ENCODE measurements at places on chromosomes 3 and 15. TPM values are rescaled to one million over a fixed set of nuclear protein-coding genes. Genes with fewer than 3 reads are reported as not detected.

DNA sequence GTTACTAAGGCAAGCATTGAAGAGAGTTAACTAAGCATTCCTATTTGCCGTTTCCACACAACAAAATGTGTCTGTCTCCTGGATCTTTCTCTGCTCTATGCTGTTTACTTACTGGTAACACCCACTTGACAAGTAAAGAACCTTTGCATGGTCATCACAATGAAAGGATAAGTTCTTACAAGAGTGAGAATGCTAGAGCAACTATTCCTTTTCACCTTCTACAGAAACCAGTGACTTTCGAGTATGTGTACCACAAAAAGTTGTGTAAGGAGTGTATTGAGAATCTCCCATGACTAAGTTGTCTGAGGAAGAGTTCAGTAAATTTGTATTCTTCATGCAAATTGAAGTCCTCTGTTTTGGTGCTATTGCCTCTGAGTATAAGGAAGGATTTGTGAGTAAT lies 10.8 kb downstream of the TIPARP start:
- H3K27me3 ChIP-seq, result no peaks in the 10 kb centered on the region
- no peak overlapping the region for H3K27ac ChIP-seq
- H3K4me3 ChIP-seq, result no peak overlapping the region
- peaks cover 99% of the 10 kb centered on the region for H3K4me1 ChIP-seq
- no peak for DNase-seq

GRCh38 chr3:47347217-47347801 lies 33.5 kb upstream of the PTPN23 start:
- no peak overlapping the region for H3K27ac ChIP-seq
- H3K36me3 ChIP-seq, result peaks cover 32% of the 10 kb centered on the region
- DNase-seq, result no peak
- no peaks in the 10 kb centered on the region for H3K27me3 ChIP-seq
- no peak overlapping the region for H3K4me3 ChIP-seq
- H3K4me1 ChIP-seq, result peaks cover 15% of the 10 kb centered on the region

DNA sequence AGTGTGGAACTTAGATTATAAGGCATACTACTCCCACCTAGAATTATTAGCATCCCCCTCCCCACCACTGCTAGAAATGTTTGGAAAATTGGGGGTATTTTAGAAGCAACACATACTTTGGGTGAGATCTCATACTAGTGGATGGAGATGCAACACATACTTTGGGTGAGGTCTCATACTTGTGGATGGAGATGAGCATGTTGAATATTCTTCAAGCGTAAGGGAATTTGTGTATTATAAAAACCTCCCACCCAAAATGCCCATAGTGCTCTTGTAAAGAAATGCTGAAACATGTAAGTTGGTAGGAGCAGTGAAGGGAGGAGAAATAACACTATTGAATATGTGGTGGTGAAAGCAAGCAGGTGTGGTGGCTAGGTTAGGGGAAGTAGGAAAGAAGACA lies 124.0 kb upstream of the EPHA3 start:
- H3K4me3 ChIP-seq, result no peak overlapping the region
- DNase-seq, result no peak
- no peaks in the 10 kb centered on the region for H3K36me3 ChIP-seq
- H3K4me1 ChIP-seq, result no peaks in the 10 kb centered on the region

GRCh38 chr15:101391981-101392640 lies 97.1 kb upstream of the SNRPA1 start:
- no peak for DNase-seq
- H3K27me3 ChIP-seq, result no peaks in the 10 kb centered on the region
- no peak overlapping the region for H3K27ac ChIP-seq
- no peaks in the 10 kb centered on the region for H3K4me1 ChIP-seq
- no peak overlapping the region for H3K4me3 ChIP-seq

DNA sequence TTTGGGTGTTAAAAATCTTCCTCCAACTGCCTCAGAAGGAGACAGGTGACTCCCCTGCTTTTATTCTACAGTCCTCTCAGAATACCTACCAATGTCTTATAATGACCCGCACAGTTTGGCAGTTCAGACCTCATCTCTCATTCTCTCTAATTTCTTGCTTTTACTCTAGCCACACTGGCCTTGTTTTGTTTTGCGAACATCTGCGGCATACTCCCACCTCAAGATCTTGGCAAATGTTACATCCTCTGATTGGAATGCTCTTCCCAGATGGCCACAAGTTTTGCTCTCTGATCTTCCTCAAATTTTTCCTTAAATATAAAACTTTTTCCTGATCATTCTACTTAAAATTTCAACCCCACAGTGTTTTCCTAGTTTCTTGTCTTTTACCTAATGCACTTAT lies 94.1 kb downstream of the PLSCR2 start:
- no peaks in the 10 kb centered on the region for H3K4me1 ChIP-seq
- no peak overlapping the region for H3K27ac ChIP-seq
- H3K27me3 ChIP-seq, result no peaks in the 10 kb centered on the region
- H3K4me3 ChIP-seq, result no peak overlapping the region
- no peaks in the 10 kb centered on the region for H3K36me3 ChIP-seq
- DNase-seq, result no peak

GRCh38 chr3:16596352-16597032 lies 8.7 kb downstream of the DAZL start:
- no peaks in the 10 kb centered on the region for H3K36me3 ChIP-seq
- no peak overlapping the region for H3K27ac ChIP-seq
- peaks cover 2% of the 10 kb centered on the region for H3K4me1 ChIP-seq
- no peaks in the 10 kb centered on the region for H3K27me3 ChIP-seq
- H3K4me3 ChIP-seq, result no peak overlapping the region
- no peak for DNase-seq

- no peaks in the 10 kb centered on the region for H3K4me1 ChIP-seq
- H3K4me3 ChIP-seq, result no peak overlapping the region
- no peak overlapping the region for H3K27ac ChIP-seq
- H3K36me3 ChIP-seq, result no peaks in the 10 kb centered on the region
- no peaks in the 10 kb centered on the region for H3K27me3 ChIP-seq
Measured at GRCh38 chr3:85068911-85069310, 110.1 kb downstream of the CADM2 start.

DNA sequence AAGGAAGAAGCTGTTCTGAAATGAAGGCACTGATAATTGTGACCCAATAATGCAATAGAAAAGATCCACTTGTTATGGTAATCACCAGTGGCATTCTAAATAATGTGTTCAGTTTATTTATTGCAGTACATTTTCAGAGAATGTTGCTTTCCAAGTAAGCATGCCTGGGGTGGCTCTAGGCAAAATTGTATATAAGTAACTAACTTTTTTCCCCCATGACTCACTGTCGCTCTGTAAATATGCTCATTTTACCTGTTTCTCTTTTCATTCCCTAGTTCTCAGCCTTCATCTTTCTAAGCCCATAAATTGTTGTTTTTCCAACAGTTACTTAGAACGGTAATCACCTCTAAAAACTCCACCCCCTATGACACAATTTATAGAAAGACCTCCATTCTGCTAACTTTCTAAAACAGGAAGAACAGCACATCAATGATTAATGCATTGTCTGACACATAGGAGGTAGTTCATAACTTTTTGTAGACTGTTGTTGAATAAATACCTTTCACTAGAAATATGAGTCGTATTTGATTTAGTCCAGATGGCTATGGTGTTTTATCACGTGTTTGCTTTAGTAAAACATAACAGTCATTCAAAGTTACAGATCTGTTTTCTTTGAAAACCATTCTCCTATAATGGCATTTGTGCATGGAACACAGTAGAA lies 143.1 kb downstream of the LSAMP start:
- no peak for DNase-seq
- H3K36me3 ChIP-seq, result no peaks in the 10 kb centered on the region
- no peak overlapping the region for H3K27ac ChIP-seq

DNA sequence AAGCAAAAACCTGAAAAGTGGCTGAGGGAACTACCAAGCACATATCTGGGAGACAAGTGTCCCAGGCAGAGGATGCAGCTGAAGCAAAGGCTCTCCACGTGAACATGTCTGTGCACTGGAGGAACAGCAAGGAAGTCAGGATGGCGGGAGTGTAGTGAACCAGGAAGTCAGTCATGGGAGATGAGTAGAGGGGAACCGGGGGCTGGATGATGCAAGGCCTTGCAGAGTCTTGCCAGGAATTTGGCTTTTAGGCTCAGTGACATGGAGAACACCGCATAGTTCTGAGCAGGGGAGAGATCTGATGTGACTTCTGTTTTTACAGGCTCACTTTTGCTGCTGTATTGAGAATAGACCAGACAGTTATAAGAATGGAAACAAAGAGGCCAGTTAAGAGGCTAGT lies 19.0 kb downstream of the C2CD4A start:
- no peaks in the 10 kb centered on the region for H3K27me3 ChIP-seq
- no peak for DNase-seq
- no peaks in the 10 kb centered on the region for H3K36me3 ChIP-seq
- H3K4me3 ChIP-seq, result no peak overlapping the region
- no peak overlapping the region for H3K27ac ChIP-seq

- no peaks in the 10 kb centered on the region for H3K27me3 ChIP-seq
- peaks cover 74% of the 10 kb centered on the region for H3K4me1 ChIP-seq
- DNase-seq, result no peak
- H3K36me3 ChIP-seq, result peaks cover 21% of the 10 kb centered on the region
- H3K4me3 ChIP-seq, result no peak overlapping the region
Measured at GRCh38 chr15:41936649-41937567, 35.4 kb downstream of the EHD4 start.

DNA sequence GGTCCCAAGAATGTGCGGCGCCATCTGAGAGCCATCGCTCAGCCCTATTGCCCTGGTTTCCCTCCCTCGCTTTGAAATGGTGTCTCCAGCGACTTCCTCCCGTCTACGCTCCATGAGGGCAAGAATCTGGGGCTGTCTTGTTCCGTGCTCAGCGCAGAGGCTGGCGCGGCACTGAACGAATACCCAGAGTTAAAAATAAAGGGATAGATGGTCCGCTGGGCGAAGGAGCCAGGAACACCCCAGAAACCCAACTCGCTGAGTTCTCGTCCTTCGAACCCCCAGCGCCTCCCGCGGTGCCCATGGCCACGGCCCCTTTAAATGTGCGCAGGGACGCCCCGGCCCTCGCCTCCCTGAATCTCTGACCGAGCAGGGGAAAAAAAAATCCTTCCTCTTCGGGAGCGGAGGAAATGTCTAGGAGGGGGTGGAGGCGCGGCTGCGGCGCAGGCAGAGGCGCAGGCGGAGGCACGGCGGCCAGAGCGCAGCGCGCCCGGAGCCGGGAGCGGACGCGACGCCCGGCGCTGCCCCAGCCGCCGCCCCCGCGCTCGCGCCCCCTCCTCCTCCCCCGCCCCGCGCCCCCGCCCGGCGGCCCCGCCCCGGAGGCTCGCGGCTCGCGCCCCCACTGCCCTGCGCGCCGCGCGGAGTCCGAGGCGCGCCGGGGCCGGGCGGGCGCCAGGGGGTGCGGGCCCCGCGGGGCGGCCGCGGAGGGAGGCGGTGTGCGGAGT lies 8.5 kb upstream of the FGD5 start:
- H3K4me1 ChIP-seq, result peaks cover 63% of the 10 kb centered on the region
- peaks cover 15% of the 10 kb centered on the region for H3K27me3 ChIP-seq
- H3K36me3 ChIP-seq, result no peaks in the 10 kb centered on the region
- DNase-seq, result peak; percentile 65
- H3K4me3 ChIP-seq, result peak overlapping the region; percentile 72

DNA sequence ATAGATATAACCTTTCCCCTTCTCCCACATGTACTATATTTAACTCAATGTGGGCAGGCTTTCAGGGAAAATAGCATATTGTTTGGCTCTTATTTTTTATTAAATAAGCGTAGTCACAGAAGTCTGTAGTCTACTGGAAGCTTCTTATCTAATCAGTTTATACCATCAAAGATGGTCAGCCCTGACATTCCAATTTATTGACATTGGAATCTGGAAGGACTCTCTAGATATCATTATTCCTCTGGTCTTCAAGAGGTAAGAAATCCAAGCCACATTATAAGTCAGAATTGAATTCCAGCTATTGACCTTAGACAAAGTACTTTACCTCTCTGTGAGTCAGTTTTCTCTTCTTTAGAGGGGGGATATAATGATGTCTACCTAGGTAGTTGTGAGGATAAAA lies 38.5 kb upstream of the SCAANT1 start:
- no peak overlapping the region for H3K4me3 ChIP-seq
- H3K36me3 ChIP-seq, result peaks cover 9% of the 10 kb centered on the region
- H3K27ac ChIP-seq, result no peak overlapping the region
- peaks cover 35% of the 10 kb centered on the region for H3K4me1 ChIP-seq
- H3K27me3 ChIP-seq, result no peaks in the 10 kb centered on the region
- DNase-seq, result no peak

The KNG1 gene
- total RNA-seq, result not detected

The GOLGA8G gene
- not detected for total RNA-seq

The THRB gene
- total RNA-seq, result 14.6 TPM

The IL5RA gene
- 5.6 TPM for total RNA-seq
